NCI-H460 (cell line): ENCODE measurements at places on chromosomes 6 and 20.

- DNase-seq, result no peak
Measured at GRCh38 chr6:159444056-159444760, 248.8 kb downstream of the SOD2 start.

GRCh38 chr6:7254980-7255835 is 57.8 kb downstream of the SSR1 start:
- no peak for DNase-seq

DNA sequence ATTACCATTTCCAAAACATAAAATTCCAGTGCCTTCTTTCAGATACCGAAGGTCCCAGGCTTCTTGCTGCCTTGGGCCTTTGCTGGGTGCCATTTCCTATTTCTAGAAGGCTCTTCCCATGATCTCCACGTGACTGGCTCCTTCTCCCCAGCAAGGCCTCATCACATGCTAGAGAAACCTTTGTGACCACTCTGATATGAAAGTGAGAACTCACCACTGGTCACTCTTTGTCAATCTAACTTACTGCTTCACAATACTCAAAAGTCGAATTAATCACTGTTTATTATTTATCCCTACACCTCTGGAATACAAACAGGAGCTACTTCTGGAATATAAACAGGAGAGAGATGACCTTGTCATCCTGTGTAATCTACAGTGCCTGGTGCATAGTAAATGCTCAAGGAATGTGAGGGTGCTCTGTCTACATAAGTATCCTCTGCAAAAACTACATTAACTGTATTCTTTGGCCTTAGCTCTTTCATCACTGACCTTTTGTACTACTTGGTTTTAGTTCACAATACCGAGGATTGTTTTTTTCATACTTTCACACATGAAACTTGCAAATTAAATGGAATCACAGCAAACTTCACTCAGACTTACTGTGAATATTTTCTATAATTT is 1.6 kb downstream of the STX7 start:
- no peak for DNase-seq

DNA sequence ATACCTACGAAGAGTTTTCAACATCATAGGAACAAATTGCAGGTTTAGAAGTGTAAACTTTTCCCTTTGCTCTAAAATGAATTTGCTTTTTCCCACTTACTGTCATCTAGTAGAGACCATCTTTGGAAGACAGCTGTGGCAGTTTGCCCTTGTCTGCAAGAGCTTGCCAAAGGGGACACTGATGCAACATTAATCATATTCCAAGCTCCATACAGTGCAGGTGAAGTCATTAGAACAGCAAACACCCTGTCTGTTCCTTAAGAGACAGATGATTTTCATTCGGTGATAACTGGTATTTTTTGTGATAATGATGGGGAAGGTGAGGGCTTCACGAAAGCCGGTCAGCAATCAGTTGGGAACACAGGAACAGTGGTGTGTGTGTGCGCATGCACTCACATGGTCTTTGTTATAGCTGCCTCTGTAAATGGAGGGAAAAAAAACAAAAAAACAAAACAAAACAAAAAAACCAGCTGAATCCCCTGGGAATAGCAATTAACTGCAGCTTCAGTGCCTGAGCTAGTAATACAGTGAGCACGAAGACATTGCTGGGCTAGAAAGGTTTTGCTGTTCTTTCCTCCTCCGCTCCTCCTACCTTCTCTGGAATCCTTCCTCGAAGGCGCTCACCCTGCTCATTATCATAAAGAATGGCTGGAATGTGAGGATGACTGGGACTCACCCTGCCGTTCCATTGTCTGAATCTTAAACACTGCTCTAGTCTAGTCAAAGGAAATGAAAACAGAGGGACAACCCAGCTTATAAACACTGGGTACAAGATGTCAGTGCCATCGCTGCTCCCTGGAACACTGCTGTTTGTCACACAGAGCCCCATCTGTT is 35.2 kb upstream of the KIF13A start:
- DNase-seq, result no peak

DNA sequence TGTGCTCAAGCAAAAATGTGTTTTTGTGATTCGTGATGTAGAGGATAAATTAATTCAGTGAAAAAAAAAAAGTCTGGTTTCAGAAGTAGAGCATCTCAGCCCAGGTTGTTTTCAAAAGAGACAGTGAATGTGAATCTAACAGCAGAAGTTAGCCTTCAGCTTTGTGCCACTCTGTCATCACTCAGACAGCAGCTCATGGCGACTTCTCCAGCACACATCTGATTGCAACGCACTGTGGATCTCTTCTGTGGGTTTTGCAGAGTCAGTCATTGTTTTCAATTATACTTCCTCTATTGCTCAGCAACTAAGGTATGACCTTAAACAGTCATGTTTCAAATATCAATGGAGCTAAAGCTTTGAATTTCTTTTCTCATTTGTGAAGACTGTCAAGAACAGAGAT is 335.5 kb upstream of the POU3F2 start:
- DNase-seq, result no peak

DNA sequence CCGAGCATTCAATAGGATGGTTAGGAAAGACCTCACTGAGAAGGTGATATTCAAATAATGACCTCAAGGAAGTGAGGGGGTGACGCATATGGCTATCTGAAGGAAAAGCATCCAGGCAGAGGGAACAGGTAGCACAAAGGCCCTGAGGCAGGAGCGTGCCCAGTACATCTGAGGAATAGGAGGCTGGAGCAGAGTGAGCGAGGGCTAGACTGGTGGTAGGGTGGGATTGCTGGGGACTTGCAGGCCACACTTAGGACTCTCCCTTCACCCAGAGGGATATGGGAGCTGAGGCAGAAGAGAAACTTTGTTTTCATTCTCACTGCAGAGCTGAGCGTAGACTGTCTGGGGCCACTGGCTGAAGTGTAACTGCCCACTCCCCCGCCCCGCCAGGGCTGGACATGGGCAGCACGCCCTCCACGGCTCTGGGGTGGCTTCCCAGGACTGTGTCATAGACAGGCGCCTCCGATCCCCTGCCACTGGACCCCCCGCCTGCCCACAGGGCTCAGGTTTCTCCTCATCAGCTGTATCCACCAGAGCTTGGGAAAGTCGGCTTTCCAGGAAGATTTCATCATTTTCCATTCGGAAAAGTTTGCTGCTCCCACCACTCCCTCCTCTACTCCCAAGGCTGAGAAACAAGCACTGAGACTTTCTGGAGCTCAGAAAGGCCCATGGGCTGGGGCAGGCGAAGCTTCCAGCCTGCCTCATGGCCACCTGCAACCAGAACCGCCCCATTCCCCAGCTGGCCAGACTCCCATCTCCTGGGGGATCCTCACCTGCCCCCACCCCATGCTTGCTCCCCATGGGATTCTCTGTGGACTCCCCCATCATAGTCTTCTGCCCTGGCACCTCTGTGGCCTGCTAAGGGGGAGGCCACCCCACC is 142.6 kb downstream of the MRPL14 start:
- DNase-seq, result no peak

DNA sequence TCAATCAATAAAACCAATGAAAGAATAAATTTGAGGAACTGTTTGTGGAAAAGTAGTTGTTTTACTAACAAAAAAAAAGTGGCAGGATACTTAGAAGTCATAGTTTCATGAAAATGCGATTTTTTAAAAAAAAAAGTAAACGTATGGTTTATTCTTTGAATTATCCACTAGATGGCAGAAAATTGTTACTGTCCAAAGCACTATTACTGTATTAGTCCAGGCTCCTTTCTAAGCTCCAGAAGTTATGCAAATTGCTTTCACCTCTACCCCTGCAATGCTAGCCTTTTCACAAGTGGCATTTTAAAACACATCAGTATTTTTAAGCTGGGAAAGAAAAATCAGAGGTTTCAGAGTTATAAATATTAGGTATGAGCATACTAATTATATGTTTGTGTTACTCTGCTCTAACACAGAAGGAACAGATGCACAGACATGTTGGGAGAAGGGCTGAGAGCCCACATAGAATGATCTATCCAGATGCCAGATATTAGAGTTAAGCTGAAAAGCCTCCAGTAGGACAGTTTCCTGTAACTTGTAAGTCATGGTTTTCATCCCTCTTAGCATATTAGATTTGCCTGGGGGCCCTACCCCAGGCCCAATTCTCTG is 63.9 kb downstream of the FHL5 start:
- peak; percentile 19 for DNase-seq

DNA sequence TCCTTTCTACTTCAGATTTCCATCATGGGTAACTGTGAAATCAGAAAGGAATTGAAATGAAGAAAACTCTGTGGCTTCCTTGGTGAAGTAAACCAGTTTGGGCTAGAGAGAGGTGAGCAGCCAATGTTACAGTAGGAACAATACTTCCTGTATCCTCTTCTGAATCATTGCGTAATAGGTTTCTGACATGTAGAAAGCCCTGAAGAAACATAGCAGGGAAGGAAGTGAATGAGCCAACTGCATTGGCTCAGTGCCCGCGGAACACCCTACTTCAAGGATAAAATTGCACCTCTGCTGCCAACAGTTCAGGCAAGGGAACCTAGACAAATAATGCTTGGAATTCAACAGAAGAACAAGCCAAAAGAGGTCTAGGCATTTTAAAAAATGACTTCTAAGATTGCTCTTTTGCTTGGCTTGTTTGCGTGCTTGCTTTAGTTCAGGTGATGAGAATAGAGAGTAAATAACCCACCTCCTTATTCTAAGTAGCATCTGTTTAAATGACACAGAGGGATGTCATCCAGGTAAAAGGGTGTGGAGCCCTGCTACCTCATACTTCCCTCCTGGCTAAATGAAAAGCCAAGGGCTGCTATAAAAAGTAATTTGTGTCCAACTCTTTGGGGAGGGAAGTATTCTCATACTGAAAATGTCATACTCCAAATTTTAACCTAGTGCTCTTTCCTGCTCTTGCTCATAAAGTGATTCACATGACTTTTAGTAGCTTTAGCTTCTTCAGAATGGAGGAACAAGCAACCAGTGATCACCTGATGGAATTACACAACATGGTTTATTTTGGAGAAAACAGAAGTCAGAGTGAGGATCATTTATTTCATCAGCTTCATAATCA is 30.0 kb upstream of the AKIRIN2 start:
- peak; percentile 86 for DNase-seq

DNA sequence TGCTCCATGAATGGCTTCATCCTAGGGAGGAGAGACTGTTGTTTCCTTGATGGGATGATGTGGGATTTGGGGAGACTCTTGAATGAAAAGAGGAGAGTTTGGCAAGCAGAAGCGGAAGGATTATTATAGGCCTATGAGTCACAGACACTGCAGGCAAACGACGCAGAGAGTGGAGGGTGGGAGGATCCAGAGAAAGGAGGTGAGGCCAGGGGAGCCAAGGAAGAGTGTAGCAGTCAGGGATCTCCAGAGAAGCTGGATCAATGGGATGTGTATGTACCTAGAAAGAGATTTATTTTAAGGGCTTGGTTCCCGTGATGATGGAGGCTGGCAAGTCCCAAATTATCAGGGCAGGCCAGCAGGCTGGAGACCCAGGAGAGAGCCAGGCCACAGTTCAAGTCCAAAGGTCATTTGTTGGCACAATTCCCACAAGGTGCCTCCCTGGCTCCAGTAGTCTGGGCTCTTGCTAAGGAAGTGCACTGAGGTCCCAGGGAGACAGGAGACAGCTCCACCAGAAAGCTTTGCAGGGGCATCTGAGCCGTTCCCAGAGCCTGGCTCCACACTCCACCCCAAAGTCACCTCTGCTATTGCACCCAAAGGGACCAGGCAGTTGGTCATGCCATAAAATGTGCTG is 76.0 kb downstream of the ADTRP start:
- no peak for DNase-seq

DNA sequence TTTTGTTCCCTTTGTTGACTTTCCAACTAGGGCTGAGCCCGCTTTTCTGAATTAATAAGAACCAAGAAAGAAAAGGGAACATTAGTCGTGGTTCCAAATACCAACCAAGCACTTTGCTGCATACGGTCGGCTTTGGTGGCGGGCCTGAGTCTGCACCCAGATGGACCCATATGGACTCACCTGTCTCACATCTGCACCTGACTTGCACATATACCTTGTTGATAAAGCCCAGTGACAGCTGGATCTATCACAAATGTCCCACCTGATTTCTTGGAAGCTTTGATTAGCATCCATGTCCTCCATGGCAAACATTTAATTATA is 39.0 kb downstream of the TPD52L1 start:
- no peak for DNase-seq

GRCh38 chr6:157280157-157280556 is 43.2 kb downstream of the TMEM242 start:
- DNase-seq, result no peak

- peak; percentile 46 for DNase-seq
Measured at GRCh38 chr6:117482240-117483003, at the start of gene DCBLD1. Gene DCBLD1 (plus strand): TSS chr6:117482674. CDS start chr6:117482782, 108 bp downstream.
